GM10248 (cell line): ENCODE measurements at places on chromosomes 5 and 9.

DNA sequence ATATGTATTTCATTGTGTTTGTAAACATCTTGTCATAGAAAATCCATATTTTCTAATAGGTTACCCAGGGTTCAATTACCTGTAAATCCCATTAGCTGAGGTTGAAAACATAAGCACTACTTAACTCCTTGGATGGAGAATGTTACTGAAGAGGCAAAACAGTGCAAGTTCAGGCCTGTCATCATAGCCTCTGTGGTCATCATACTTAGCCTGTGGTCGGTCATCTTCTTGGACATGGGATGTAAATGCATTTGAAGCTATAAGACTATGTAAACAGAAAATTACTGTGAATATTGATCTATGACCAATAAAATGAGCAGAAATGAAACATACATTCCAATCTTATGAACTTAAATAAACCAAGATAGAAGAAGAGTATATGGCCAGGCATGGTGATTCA is 164.7 kb downstream of the CHSY3 start:
- DNase-seq, result no peak

DNA sequence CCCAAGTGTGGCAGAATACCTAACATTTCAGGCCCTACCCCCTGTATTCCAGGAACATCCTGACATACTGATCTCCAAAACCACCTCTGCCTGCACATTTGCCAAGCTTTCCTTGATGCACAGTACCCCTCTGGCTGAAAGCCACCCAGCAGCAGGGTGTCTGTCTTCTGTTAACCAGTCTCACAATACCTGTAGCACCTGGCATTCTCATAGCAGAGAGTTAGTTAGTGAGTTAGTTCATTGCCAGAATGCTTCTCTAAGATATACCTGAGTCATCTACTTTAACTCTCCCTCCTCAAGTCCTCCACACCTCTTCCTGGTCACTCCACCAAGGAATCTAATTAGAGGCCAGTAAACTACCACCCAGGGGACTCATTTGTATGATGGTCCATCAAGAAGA is 46.1 kb upstream of the IL7R start:
- DNase-seq, result no peak

- no peak for DNase-seq
Observed at GRCh38 chr5:145768863-145769262, 66.3 kb downstream of the PRELID2 start.

- DNase-seq, result no peak
Observed at GRCh38 chr5:92581249-92581648, 999.8 kb downstream of the NR2F1-AS1 start.

- no peak for DNase-seq
Observed at GRCh38 chr9:20188616-20189369, 400.0 kb upstream of the SLC24A2 start.

- DNase-seq, result no peak
Observed at GRCh38 chr5:15241216-15241821, 258.7 kb upstream of the FBXL7 start.

GRCh38 chr5:163363389-163363788 is 74.0 kb upstream of the CCNG1 start:
- no peak for DNase-seq

DNA sequence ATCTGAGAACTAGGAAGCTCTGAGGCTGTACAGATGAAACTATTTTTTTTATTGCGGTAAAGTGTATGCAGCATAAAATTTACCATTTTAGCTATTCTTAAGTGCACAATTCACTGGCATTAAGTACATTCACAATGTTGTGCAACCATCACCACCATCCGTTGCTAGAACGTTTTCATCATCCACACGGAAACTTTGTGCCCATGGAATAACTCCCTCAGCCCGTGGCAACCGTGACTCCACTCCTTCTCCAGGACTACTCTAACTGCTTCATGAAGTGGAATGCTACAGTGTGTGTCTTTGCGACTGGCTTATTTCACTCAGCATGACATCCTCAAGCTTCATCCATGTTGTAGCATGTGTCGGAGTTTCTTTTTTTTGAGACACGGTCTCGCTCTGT is 57.1 kb downstream of the COL23A1 start:
- no peak for DNase-seq

DNA sequence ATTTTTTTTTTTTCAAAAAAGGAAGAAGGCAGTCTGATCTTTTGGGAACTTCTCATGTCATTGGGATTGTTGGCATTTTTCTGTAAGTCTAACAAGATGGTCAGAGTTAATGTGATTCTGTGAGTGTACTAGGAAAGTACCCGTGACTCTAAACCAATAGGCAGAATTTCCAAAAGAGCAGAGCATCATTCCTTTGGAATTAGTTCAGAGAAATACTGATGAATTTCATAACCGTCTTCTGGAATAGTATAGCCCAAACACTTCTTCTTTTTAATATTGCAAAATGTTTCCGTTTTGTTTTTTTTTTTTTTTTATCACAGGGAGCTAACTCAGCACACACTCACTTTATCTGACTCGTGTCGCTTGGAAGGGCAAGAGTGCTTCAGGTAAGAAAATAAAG is 407.4 kb downstream of the DTWD2 start:
- DNase-seq, result no peak

- DNase-seq, result no peak
Observed at GRCh38 chr9:75116306-75116705, 28.0 kb downstream of the OSTF1 start.

DNA sequence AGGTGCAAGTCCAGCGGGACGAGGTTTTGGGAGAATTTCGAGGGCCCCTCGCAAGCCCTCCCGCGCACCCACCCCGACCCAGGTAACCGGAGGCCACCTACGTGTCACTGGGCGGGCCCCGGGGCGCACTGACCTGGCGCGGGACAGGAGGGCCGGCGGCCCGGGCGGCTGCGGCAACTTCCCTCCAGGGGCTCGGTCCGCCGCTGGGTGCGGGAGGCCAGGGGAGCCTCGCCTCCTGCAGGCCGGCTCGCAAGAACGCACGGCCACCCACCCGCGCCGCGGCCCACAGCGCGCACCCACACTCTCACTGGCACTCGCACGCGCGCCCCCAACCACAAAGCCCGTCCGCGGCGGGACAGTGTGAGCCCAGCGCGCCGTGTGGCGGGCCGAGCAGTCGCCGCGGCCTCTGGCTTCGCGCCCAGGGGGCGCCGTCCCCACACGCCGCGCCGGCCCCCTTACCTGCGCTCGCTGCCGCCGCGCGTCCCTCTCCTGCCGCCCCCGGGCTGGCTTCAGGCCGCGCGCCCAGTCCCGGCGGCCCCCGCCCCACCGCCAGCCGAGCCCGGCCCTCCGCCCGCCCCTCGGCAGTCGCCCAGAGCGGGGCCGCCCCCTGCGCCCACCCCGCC is 451 bp downstream of the LPAR1 start:
- DNase-seq, result peak; percentile 54
